ENCODE measurements at places on chromosomes 4 and X.

DNA sequence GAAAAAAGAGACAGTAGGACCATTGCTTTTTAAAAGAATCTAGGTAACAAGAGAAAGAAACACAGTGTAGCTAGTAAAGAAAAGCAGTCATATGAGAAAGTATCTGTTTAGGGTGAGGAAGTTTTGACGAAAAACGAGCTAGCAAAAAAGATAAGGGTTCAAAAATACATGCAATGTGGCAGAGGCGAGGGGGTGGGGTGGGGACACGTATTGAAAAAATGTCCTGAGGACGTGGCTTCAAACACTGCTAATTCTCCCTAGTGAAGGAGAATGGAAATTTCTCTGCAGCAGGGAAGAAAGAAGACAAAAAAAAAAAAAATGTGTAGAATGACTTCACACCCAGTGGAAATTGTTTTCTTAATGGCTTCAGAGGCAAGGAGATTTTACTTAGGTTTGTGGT, 856.4 kb upstream of the INTU start:
- DNase-seq: no peak

DNA sequence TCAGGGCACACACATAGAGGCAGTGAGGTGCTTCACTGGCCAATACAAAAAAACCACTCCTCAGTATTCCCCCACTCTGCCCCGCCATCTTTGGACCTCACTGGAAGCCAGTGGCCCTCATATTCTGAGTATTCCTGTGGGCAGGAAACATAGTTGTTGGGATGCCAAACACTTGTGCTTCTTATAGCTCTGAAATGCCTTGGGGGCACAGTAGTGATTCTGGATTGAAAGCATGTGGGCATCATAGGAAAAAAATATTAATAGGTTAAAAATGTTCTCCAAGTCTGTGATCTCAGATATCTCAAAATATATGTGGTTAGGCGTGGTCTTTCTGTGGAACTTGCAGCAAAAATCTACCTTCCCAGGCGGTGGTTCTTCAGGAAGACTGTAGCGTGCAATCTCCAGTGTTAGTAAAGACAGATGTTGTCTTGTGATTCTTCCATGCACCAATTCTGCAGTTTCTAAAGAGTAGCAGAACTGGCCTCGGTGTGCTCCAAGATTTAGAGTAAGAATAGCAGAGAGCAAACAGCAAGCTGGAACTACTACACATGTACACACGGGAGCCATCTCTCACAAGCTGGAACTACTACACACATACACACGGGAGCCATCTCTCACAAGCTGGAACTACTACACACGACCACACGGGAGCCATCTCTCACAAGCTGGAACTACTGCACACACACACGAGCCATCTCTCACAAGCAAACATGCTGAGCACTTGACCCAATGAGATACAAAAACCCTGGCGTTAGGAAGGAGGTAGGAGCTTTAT, 8.0 kb upstream of the TENM3 start:
- DNase-seq: no peak

DNA sequence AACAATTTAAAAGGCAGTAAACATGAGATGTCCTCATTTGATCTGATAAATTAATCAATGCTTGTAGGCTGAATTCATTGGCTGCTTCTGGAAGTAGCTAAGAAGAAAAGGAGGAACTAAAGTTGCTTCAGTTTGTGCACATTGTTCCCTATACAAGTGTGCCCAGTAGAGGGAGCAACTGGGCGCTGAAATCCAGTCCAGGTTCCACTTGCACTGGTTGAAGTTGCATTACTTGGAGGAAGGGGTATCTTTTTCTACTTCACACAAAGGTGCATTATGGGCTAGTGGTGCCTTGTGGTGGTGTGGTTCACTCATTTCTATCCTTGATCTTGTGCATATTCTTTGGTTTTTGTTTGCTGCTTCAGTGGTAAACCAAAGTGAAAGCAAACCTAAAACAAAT, 67.9 kb upstream of the SOX3 start:
- DNase-seq: no peak

GRCh38 chrX:42189576-42189975, 266.2 kb upstream of the CASK start:
- no peak for DNase-seq

DNA sequence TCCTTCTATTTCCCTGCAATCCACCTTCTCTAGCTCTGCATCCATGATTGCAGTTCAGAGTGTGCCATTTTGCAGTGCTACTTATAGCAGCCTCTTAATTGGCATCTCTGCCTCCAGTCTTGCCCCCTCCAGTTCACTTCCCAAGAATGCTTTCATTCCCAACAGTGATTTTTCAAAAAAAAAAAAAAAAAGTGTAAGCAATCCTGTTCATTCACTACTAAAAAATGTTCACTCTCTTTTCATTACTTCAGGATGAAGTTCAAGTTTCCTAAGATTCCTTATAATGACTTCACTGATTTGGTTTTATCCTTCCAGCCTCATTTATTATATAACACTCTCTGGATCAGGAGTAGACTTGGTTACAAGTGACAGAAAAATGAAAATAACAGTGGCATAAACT, 124.7 kb upstream of the LNX1 start:
- no peak for DNase-seq

DNA sequence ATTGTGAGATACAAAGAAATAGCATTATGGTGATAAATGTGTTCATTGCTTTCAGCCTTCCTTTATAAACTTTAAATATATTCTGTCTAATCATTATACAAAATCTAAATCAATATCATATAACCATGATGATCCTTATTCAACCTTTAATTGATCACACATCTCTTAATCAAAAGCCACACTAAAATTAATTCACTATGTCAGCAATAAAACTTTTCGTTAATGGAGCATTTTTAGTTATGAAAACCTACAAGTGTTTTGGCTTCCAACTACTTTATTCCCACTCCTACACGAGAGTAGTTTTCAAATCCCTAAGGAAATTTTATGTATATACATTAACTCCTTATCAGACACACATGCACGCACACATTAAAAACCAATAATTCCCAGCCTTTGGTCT, 530.2 kb downstream of the KCTD8 start:
- DNase-seq: no peak

DNA sequence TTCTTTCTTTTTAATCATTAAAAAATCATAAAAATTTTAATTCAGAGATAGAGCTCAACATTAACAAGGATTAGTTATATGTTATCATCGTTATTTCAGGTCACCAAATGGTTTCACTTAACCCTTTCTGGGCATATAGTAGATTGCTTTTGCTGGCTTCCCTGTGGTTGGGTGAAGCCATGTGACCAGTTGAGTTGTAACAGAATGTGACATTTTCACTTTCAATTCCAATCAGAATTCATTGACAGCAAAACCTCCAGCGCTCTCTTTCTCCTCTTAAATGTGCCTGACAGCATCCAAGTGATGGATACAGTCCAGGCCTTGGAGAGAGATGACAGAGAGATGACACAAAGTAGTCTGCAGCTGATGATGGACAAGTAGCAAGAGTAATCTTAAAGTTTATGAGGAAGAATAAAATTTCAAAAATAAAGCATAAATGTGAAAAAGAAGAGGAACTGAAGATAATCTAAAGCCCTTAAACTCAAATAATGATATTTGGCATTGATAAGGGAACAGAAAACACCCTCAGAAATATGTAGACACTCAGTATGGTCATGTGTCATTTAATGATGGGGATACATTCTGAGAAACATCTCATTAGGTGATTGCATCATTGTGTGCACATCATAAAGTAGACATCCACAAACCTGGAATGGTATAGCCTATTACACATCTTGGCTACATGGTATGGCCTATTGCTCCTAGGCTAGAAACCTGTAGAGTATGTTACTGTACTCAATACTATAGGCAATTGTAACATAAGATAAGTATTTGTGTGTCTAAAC, 92.3 kb upstream of the QRFPR start:
- no peak for DNase-seq

DNA sequence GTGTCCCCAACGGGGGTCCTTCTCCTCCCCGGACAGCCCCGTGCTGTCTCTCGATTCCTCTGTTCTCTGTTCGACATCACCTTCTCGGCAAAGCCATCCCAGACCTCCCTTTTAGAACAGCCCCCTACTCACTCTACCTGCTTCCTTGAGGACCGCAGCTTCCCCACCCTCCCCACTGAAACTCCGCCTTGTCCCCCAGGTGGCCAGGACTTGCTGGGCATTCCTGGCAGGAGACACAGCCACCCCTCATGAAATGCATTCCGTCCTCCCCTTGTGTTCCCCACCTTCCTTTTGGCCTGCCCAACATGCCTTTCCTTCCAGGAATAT, 34.8 kb upstream of the GPR78 start:
- no peak for DNase-seq

DNA sequence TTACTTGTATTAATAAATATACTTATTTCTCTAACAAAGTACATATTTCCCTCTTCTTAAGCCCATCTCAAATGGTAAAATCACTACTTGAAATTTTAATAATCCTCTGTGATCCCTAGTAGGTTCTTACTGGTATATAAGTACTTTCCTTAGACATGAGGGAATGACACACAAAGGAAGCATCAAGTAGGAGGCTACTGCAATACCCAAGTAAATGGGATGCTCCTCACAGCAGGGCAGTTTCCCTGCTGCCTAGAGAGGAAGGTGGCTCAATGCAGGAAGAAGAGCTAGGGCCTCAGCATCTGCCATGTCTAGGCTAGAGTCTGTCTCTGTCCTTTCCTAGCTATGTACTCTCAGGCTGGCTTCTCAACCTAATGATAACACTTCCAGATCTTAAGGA, 122.1 kb upstream of the DIPK2B start:
- DNase-seq: no peak

- DNase-seq: no peak
Measured at GRCh38 chr4:113678641-113679040, 82.9 kb downstream of the CAMK2D start.

- DNase-seq: no peak
Measured at GRCh38 chrX:73913580-73913979, 350.6 kb downstream of the CHIC1 start.

- no peak for DNase-seq
Measured at GRCh38 chrX:150198776-150199175, 164.3 kb upstream of the MAMLD1 start.

GRCh38 chrX:101450085-101450484, 35.2 kb upstream of the ARMCX4 start:
- no peak for DNase-seq

DNA sequence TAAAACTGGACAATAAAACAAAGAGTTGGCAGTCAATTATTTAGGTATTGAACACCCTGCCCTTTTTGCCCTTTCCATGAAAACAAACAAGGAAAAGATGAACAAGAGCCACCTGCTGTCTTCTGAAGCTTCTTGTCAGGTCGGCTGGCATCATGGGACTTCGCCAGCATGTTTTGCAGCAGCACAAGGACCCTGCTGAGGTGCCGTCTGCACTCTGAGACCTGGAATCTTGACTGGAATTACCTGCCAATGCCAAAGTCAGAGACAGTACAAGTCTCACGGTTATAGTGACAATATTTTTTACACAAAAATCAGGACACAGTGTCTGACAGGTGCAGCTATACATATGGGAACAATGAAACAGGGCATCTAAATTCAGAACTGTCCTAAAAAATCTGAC, 284.5 kb downstream of the GASK1B start:
- DNase-seq: no peak

- DNase-seq: no peak
Measured at GRCh38 chrX:13742397-13743176, 8.0 kb downstream of the OFD1 start.

GRCh38 chr4:103498161-103499070, 221.4 kb downstream of the TACR3 start:
- no peak for DNase-seq

DNA sequence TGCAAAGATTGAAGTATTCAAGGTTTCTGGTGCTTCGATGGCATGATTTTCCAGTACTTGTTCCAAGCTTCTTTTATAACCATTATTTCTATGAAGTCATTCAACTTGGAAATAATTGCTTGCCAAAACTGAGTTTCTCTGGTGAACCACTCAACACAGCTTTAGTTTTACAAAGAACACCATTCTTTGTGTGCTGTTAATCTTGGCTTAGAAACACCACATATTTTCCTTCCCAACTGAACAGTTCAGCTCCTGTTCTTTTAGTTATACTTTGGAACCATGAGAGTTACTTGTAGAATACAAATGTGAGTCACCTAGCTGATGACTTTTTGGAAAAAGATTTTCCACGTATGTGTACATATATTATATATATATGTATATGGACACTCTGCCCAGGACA, 32.7 kb downstream of the TMEM47 start:
- DNase-seq: no peak

Measured in inflammatory macrophage treated with lipopolysaccharide for 1 hour (primary cell).